ENCODE measurements at places on chromosomes 12 and 14.

DNA sequence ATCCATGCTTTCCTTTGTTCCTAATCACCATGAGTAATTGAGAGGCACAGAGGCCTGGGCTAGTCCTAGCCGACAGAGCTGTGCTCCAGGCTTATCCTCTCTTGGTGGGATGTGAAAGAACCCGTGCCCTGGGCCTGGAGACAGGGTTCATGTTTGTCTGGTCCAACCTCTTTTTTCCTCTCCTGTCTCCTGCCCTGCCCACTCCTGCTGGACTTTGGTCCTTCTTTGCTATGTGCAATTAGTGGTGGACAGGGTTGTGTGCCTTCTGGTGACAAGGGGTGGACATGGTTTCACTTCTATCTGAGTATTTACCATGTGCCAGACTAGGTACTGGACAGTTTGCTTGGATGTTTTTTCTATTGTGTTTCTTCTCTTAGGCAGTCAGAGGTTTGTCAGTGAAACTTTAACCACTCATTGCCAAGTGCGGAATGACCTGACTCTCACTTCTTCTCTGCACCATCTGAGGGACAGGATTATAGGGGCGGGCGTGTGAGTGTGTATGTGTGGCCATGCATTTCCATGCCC lies 126.1 kb downstream of the SMOC1 start:
- DNase-seq: no peak
- no peak overlapping the region for H3K4me3 ChIP-seq
- H3K27me3 ChIP-seq: no peaks in the 10 kb centered on the region
- H3K4me1 ChIP-seq: peaks cover 16% of the 10 kb centered on the region

DNA sequence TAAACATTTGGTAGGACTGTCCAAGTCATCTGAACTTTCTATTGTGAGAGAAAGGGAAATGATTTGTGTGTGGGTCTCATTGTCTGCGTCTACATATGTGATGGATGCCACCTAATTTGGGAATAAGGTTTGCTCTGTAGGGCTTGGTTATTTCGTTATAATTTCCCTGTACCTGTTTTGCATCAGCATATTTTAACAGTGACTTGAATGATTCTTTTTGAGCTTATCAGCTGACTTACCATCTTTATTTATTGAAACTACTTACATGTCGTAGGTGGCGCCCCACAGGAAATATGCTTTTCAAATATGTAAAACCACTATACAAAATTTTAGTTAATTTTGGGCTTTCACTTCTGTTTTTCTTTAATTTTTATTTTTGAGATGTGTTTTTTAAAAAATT lies 56.5 kb upstream of the BCAT1 start:
- H3K27me3 ChIP-seq: no peaks in the 10 kb centered on the region
- no peak for DNase-seq
- no peaks in the 10 kb centered on the region for H3K4me1 ChIP-seq
- no peak overlapping the region for H3K4me3 ChIP-seq
- H3K36me3 ChIP-seq: no peaks in the 10 kb centered on the region

DNA sequence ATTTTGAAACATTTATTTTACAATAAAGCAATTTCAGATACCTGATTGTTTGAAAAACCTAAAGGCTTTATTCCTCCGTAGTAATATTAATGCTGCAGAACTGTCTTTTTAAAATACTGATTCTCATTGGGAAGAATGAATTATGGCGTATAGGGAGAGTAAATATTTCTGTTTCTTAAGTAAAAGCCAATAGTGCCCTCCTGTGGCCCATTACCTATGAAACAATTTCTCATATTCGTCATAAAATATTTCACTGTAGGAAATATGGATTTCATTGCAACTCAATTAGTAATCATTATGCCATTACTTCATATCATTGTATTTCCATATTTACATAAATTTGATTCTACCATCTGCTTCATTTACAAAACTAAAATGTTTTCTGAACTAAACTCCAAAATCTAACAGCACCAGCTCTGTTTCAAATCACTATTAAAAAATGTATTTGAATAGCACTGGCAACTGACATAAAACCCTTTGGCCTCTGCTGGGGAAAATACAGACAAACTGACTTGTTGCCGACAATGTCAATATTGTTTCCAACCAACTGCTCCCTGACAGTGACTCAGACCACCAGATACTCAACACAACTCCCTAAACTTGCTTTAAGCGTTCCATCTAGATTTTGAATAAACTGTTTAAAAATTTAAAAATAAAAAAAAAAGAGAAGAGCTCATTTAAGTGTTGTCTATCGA lies 290.3 kb downstream of the NAV3 start:
- no peaks in the 10 kb centered on the region for H3K27me3 ChIP-seq
- H3K4me3 ChIP-seq: no peak overlapping the region
- no peak overlapping the region for H3K27ac ChIP-seq
- H3K36me3 ChIP-seq: peaks cover 9% of the 10 kb centered on the region
- peak; percentile 52 for DNase-seq
- H3K4me1 ChIP-seq: no peaks in the 10 kb centered on the region

GRCh38 chr12:53222170-53222721 lies 9.8 kb downstream of the RARG start:
- peak overlapping the region; percentile 93 for H3K27ac ChIP-seq
- peaks cover 2% of the 10 kb centered on the region for H3K36me3 ChIP-seq
- H3K4me1 ChIP-seq: peaks cover 41% of the 10 kb centered on the region
- H3K4me3 ChIP-seq: peak overlapping the region; percentile 33

- peaks cover 2% of the 10 kb centered on the region for H3K4me1 ChIP-seq
- DNase-seq: no peak
- no peaks in the 10 kb centered on the region for H3K27me3 ChIP-seq
Observed at GRCh38 chr12:82426081-82426480, 67.8 kb downstream of the METTL25 start.

DNA sequence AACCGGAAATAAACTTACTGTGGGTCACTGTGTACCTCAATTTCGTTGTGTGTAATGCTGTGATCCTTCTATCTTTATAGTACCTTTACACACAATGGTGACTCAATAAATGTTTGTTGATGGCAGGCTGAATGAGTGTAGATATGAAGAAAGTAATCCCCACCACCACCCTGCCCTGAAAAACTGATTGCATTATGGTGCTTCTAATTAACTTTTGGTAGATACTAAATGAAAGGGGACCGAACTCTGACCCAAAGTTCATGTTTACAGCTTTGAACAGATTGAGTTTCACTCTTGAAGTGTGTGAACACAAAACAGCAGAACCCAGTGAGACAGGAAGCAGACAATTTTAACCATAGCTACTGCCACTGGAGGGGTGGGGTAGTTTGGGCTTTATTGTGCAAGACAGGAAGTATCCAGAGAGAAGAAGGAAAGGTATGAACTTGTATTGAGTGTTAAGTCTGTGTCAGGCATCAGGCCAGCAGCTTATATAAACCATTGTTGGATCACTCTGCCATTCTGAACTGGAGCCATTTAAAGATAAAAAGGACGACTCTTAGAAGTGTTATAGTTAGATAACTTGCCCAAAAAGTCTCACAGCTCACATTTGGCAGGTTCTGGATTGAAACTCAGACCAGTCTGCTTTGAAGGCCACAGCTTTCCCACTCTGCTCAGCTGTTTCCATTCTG lies 197.0 kb upstream of the AMIGO2 start:
- H3K27ac ChIP-seq: peak overlapping the region; percentile 59
- peaks cover 27% of the 10 kb centered on the region for H3K4me1 ChIP-seq
- no peak overlapping the region for H3K4me3 ChIP-seq

DNA sequence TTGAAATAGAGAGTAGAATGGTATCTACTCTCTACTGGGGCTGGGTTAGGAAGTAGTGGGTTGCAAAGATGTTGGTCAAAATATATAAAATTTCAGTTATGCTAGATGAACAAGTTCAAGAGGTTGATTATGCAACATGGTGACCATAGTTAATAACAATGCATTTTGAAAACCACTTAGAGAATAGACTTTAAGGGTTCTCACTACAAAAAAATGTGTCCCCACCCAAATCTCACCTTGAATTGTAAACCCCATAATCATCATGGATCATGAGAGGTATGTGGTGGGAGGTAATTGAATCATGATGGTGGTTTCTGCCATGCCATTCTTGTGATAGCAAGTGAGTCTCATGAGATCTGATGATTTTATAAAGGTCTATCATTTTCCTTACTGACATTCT lies 94.0 kb downstream of the C12orf50 start:
- no peak overlapping the region for H3K4me3 ChIP-seq
- H3K4me1 ChIP-seq: peaks cover 10% of the 10 kb centered on the region
- H3K27ac ChIP-seq: no peak overlapping the region
- H3K36me3 ChIP-seq: no peaks in the 10 kb centered on the region
- H3K27me3 ChIP-seq: no peaks in the 10 kb centered on the region

GRCh38 chr12:116089080-116089479 lies 188.4 kb downstream of the MED13L start:
- H3K27me3 ChIP-seq: no peaks in the 10 kb centered on the region
- no peaks in the 10 kb centered on the region for H3K36me3 ChIP-seq
